ENCODE measurements at places on chromosomes 6 and 20.

DNA sequence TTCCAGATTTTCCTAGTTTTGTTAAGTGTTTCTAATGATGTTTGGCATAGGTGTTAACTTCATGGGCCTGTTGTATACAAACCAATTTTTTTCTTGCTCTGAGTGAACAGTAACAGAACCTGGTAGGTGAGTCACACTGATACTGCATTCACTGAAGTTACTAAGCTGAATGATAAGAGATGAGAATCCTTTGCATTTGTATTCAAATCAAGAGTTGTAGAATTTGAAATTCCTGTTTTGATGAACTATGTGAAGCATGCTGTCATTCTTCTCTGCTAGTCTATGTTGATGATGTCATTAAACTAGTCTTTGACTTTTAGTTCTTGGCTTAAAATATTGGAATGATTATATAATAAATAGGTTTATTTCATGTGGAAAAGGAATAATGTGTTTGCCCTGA, 37.9 kb downstream of the PTPRA start:
- DNase-seq = no peak

DNA sequence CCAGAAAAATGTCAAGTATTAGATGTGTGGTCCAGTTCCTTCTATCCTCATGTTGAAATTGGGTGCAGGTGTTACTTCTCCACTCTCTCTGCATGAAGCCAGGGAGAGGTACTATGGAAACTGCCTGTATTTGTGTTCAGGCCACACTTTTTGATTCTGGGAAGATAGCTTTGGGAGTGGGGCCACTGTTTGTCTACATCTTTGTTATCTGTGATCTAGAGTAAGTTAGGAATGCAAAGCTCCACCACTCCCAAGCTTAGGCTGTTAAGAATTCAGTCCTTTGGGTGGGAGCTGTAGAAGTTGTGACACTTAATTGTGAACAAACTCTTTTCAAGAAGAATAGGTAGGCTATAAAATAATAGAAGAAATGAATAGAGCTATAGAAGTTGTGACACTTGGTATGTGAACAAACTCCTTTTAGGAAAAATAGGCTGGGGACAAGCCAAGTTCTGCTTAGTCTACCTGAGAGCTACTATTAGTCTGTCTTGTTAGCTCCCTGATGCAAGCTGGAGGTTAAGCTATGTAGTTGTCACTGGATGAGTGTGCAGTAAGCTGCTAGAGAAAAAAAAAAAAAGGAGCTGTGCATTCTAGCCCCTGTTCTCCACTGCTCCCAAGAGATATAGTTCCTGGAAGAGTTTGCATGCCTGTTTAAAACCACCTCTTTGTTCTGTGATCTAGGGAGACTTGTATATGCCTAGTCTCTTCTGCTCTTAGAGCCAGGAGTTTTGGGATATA, 7.1 kb upstream of the GFRAL start:
- no peak for DNase-seq

DNA sequence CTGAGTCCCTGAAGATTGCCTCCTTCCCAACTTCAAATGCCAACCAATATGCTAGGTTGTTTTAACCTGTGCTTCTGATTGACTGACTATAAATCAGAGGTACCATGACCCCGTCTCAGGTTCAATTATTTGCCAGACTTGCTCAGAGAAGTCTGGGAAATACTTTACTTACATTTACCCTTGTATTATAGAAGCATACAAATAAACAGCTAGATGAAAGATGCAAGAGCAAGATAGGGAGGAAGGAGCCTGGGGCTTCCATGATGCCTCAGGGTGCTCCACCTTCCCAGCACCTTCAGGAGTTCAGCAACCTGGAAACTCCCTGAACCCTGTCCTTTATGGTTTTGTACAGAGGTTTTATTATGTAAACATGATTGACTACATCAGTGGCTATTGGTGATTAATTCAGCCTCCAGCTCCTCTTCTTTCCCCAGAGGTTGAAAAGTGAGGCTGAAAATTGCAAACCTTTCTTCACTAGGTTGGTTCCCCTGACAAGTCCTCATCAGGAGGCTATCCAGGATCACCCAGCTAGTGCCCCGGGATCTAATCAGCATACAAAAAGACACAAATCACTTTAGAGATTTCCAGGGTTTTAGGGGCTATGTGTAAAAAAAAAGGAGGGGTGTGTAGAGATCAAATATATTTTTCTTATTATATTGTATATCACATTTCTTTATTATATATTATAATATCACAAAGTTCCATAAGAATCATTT, 547.7 kb downstream of the EPM2A start:
- DNase-seq = no peak

GRCh38 chr6:50990750-50991446, 172.2 kb downstream of the TFAP2B start:
- no peak for DNase-seq

GRCh38 chr6:31631209-31631608, 10.7 kb downstream of the PRRC2A start:
- no peak for DNase-seq
